C1 segment of cervical spinal cord (tissue), 14 donors: ENCODE measurements at places on chromosomes 2 and 18.

DNA sequence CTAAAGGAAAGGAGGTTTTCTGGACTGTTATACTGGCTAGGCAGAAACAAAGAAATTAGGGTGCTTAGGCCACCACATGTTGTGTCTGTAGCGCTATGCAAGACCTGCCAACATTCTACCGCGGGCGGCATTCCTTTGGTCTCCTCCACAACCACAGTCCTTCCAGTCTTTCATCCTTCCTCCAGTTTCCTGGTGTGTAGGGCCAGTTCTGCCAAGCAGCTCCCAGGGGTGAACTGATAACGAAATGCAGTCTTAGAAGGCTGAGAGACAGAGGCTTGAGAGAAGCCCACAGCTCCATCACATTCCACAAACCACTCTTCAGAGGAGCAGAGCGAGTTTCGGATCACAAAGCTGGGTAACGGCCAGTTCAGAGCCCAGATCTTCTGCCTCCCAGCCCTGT lies 19.5 kb upstream of the CXXC1 start:
- DNase-seq, result no peak

DNA sequence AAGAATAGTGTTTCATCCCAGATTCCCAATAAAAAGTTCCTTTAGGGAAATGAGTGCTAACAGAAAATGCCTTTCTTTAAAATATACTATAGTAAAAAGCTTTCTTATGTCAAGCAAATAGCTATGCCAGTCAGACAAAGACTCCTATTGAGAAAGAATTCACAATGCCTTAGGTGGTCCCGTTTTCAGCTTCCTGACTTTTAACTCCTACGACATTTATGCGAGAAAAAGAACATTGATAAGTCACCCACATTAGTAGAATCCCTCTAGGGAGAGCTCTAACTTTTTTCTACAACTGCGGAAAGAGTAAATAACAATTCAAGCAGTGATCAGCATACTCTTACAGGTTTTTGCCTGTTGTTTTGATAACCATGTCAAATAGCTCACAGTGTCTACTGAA lies 750.8 kb upstream of the ACVR2A start:
- no peak for DNase-seq

- DNase-seq, result no peak
Measured at GRCh38 chr2:207054521-207054920, 111.2 kb downstream of the KLF7 start.

- no peak for DNase-seq
Measured at GRCh38 chr2:156890529-156891148, 366.9 kb upstream of the GALNT5 start.

GRCh38 chr2:18966131-18966530 lies 376.8 kb upstream of the NT5C1B start:
- DNase-seq, result no peak

- DNase-seq, result no peak
Measured at GRCh38 chr2:127125821-127126220, 18.9 kb upstream of the BIN1 start.

DNA sequence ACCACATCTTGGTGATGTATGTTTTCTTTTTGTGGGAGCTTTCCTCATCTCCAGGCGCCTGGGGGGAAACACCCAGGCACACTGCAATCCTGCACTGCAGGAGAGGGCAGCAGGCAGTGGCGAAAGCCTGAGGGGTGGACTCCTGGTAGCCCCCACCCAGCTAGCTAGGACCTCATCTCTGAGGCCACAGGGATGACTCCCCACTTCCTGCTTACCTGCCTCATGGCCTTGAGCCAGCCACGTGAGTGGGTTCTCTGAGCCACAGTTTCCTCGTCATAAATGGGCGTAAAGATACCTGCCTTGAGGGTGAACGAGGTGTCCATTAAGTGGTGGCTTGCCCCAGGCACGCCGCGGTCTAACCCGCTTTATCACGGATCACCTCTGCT lies 19.1 kb downstream of the TRAF3IP1 start:
- DNase-seq, result no peak

GRCh38 chr2:85393836-85394235 lies 16.3 kb downstream of the CAPG start:
- DNase-seq, result no peak

DNA sequence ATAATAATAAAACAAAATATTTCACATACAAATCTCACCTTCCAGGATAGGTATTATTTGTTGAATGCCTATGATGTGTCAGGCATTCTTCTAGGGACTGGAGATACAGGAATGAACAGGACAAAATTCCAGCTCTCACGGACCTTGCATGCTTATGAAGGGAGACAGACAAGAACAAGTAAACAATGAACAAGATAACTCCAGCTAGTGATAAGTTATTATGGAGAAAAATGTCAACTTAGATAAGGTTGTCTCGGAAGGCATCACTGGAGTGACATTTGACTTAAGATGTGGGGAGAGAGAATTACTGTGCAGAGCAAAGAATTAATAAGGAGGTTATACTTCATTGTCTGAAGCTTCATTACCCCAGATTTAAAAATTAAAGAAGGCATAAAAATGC lies 836.7 kb downstream of the SOCS6 start:
- DNase-seq, result no peak

DNA sequence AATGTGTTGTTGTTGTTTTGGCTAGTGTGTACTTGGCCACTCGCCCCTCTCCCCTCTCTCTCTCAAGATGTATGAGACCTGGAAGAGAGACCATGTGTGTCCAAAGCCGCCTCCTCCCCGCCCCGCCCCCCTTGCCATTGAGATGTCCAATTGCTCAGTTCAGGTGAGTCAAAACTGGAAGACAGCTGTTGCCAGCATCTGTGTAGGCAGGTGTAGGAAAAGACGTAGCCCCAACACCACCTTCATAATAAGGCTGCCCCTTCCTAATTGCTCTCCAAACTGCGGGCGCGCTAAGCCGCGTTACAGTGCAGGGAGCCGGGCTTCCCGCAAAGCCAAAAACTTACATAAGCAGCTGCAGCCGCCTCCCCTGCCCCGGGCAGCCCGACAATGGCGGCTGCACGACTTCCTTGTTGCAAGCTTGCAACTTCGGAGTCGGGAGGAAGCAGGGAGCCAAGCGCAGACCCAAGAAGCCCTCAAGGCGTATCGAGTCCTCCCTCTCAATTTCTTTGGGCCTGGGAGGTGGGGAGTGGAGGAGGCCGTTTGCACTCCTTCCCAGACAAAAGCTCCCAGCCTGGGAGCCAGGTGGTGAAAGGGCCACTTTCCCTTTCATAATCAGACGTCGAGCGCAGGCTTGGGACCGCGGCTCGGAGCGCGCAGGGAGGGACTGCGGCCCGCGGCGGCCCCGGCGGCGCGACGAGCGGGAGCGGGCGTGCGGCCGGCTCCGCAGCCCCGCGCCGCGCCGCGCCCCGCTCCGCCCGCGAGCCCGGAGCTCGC lies 882 bp downstream of the ZBTB14 start:
- peak; percentile 72 for DNase-seq

GRCh38 chr2:64106481-64106880 lies 37.7 kb downstream of the PELI1 start:
- DNase-seq, result no peak

DNA sequence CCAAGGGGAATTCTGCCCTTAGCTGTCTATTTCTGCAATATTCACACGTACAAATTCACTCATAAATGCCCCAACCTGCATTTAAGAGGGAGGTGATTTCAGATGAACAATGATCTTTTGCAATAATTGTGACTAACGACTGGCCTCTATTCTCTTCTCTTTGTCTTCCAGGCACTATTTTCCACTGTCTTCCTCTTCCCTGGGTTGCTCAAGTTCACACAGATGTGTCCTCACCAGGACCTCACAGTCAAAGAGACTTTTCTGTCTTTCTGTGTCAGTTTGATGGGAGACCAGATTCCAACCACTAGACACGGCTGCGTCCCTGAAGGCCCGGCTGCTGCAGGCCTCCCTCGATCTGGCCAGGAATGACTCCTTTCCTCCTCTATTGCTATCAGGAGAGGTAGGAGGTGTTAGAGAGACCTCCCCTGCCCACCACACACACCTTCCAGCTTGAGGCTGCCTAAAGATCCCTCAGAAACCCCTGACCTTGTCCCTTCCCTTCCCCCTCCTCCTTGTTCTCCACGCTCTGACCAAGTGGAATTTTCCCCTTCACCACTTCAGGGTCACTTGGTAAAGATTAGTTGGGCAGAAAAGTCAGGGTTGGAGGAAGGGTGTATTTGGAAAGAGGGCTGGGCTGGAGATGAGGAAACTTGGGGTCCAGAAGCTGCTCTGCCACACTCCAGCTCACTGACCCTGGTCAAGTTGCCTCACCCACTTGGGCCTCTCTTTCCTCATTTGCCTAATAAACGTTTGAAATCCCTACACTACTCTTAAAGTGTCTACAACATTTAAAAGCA lies 109.2 kb upstream of the COPS8 start:
- DNase-seq, result no peak

DNA sequence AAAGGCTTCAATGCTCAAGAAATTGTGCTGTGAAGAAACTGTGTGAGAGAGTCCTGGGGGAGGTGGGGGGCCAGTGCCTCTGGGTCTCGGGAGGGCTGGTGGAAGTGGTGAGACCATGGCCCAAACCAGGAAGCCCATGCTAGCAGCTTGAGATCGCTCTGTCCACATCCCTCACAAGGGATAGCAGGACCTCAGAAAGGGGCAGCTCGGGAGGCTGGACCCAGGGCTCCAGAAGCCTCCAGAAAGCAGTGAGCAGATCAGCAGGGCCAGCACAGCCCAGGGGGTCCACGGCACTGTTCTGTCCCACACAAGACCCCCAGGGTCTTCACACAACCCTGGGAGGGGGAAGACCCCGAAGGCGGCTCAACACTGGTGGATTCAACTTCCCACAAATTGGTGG lies 24.1 kb downstream of the ST8SIA5 start:
- DNase-seq, result no peak

DNA sequence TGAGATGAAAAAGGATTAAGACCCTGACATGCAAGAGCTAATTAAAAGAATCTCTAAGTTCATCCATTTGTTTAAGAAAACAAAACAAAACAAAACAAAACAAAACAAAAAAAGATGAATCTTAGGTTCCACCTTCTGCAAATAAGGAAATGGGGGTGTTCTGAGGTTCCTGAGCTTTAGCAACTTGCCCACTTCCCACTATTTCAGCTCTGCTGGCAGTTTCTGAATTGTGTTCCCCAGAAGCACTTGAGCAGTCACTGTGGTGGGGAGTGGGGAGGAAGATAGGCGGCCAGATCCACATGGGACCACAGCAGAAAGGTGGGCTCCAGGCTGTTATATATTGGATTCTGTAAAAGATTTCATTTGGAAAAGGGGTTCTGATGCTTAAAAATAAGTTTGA lies 20.3 kb downstream of the INO80C start:
- no peak for DNase-seq

DNA sequence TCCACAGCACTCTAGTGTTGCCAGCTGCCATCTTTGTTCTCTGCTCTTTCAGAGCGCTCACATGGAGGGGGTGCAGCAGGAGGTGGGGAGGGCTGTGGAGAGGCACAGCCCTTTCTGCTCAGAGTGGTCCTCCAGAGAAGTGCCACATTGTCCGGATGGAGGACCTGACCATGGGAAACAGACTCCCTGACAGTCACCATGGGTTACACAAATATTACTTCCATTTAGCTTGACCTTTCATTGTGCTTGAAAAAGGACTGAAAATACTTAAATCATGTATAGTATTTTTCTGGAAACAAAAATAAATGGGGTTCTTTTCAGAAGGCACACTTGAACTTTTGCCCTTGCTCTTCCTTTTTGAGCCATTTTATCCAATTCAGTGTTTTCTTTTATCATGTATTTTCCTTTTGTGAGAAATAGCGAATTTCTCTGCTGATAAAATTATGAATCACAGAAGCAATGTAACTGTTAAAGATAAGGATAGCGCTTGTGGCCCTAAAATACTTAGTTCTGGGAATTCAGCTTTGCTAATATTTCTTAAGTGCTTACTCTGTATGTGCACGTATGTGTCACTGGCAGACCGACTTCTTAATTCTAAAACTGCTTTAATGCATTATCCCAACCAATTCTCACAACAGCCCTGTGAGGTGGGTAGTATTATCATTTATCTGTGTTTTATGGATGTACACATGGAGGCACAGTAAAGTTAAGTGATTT lies 34.2 kb downstream of the SPATS2L start:
- no peak for DNase-seq

DNA sequence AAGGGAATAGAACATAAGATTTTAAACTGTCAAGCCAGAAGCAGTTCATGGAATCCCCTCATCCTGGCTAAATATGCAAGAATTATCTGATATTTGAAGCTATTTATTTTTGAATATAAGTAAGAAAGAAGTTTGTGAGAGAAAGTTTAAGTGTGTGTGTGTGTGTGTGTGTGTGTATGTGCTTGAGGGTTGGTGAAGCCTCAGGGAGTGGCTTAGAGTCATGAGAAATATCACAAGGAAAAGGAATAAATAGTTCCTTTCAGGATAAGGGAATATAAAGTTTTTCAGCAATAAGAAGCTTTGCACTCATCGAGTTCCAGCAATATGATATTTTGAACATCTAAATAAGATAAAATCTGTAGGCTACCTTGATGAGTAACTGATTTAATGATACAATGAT lies 359.6 kb downstream of the MEIS1 start:
- no peak for DNase-seq

GRCh38 chr18:37578886-37579513 lies 13.4 kb upstream of the CELF4 start:
- no peak for DNase-seq

DNA sequence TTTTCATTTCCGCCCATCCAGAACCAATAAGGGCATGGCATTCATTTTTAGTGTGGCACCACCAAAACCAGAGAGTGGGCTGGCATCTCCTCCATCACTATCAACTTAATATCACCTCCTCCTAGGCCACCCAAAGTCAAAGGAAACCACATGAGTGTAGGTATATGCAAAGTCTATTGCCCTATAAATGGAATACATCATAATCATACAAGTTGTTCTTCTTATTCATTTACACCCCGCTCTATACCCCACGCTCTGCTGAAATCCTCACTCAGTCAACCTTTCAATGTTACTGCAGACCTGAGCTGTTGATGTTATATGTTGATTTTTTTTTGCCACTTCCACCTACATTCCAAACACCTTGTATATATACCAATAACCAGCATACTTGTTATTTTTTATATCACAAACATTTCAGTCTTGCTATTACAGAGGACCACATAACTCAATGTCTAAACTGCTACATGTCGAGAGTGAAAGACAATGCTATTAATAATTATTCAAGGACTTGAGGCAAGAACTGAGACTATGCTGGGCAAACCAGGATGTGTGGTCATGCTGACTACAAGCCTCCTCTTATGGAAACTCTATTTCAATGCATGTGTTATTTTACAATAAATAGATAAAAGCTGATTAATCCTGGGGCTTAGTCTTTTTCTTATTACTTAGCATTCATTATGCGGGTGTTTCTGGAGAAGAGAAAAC lies 466.5 kb upstream of the ID2 start:
- DNase-seq, result no peak

- no peak for DNase-seq
Measured at GRCh38 chr2:30180226-30180625, 33.4 kb downstream of the YPEL5 start.

- no peak for DNase-seq
Measured at GRCh38 chr2:225097035-225097434, 54.8 kb upstream of the DOCK10 start.

DNA sequence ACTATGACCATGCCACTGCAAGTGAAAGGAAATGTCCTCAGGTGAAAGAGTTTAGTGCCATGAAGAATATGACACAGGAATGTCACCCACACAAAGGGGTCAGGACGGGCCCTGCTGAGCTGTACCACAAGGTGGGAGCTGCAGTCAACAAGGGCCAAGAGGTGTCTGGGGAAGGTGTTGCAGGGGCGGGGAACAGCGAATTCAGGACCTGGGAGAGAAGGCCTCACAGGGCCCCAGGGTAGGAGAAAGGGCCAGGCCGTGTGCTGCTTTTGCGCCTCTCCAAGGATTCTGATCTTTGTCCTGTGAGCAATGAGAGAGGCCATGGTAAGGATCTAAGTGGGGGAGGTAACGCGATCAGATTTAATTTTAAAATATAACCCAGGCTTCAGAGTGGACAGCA lies 23.6 kb downstream of the CYB5A start:
- DNase-seq, result no peak
